ENCODE measurements at places on chromosomes 12 and 14.

DNA sequence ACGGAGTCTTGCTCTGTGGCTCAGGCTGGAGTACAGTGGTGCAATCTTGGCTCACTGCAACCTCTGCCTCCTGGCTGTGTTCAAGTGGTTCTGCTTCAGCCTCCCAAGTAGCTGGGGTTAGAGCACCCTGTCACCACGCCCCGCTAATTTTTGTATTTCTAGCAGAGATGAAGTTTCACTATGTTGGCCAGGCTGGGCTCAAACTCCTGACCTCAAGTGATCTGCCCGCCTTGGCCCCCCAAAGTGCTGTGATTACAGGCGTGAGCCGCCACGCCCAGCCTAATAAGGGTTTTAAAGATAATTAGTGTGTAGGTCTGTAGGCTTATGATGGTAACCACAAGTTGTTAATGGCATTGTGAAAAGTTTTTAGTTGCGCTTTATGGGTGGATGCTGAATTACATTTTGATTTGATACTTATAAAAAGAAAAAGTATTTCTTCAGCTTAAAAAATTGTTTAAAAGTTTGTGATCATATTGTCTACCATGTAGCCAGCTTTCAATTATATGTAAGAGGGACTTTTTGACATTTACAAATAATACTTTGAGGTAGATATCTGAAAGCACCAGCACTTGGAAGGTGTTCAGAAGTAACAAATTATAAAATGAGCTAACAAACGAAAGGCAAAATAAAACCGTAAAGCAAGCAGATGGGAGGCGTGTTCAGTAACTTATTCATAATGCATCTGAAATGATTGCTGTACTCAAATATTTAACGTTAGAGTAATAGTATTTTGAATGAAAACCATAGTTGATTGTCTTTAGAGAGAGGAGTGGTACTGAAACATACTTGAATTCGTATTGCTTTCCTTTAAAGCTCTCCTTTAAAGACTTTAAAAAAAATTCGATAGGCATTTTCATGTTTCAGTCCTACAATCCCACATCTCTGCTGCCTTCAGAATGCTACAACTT is 37.1 kb downstream of the MDM2 start:
- no peak for DNase-seq

GRCh38 chr14:37585971-37586796 is 8.9 kb downstream of the FOXA1 start:
- no peak for DNase-seq

DNA sequence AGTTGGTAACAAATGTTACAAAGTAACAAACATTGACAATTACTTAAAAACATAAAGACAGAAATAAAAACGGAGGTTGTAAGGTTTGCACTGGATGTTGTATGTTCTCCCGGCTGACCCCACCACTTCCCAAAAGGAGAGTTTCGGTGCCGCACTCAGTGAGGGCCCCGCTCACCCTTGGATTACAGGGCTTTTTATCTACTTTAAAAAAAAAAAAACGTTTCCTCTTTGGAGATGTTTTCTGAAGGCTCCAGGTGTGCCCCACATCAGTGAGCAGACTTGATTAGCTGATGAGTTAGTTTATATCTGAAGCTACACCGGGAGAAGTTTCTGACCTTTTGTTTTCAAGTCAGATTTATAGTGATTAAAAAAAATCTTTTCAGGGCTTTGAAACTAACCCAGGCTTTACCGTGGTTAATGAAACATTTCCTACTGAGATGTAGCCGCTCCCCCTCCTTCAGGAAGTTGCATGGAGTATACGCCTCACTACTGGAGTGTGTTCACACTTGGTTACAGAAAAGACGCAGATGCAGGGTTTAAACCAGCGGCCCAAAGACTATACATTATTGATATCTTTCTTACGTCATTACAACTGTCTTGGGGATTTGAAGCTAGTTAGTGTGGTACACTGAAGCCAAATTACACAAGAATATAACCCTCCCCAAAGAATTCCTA is 38.0 kb upstream of the BCL7A start:
- DNase-seq, result no peak

GRCh38 chr14:68862954-68863594 is 70.2 kb upstream of the ZFP36L1 start:
- DNase-seq, result peak; percentile 59

DNA sequence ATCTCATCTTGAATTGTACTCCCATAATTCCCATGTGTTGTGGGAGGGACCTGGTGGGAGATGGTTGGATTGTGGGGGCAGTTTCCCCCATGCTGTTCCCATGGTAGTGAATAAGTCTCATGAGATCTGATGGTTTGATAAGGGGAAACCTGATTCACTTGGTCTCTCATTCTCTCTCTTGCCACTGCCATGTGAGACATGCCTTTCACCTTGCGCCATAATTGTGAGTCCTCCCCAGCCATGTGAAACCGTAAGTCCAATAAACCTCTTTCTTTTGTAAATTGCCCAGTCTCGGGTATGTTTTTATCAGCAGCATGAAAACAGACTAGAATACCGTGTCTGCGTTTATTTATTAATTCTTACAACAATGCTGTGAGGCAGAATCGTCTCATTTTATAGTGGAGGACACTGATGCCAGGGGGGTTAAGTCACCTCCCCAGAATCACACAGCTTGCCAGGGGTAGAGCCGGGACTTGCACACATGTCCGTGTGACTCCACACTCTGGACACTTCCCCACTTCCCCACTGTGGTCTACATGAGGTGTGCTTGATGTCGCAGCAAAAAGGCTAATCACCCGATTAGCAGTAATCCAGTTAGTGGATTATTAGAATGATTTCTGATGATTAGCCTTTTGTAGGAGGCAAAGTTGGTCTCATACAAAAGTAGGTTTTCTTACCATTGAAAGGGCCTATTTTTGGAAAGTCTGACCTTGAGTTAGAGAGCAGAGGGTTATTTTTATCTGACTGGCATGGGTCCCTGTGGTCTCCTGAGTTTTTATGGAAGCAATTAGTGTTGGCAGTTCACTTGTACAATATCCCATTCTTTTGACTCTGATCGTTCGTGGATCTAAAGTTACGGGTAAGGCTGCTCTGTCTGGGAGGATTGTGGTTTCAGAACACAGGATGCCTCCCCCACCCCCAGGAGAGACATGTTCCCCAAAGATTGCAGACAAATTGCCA is 47.4 kb upstream of the BCL7A start:
- no peak for DNase-seq

DNA sequence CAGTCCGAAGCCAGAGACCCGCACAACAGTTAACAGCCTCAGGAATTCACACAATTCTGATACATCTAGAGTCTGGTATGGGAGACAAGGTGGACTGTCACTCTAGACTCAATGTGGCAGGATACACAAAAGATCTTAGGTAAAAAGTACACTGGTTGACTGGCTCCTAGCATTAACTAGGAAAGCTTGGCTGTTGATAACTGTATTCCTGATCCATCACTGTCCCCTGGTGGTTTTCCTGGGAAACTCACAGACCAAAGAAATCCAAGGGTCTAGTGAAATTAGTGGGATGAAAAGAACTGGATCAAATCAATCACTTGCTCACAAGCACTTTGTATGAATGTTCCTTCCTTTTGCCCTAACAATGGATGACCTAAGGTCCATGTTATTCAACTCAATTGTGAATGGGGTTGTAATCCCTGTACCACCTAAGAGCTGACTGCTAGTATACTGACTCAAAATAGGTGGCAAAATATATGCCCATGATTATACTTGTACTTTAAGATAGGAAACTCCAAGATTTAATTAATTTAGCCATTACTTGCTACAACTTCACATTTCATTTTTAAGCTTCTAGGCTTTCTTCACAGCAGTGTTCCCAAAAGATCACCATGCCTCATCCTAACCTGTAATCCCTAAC is 14.0 kb downstream of the NPC2 start:
- no peak for DNase-seq

DNA sequence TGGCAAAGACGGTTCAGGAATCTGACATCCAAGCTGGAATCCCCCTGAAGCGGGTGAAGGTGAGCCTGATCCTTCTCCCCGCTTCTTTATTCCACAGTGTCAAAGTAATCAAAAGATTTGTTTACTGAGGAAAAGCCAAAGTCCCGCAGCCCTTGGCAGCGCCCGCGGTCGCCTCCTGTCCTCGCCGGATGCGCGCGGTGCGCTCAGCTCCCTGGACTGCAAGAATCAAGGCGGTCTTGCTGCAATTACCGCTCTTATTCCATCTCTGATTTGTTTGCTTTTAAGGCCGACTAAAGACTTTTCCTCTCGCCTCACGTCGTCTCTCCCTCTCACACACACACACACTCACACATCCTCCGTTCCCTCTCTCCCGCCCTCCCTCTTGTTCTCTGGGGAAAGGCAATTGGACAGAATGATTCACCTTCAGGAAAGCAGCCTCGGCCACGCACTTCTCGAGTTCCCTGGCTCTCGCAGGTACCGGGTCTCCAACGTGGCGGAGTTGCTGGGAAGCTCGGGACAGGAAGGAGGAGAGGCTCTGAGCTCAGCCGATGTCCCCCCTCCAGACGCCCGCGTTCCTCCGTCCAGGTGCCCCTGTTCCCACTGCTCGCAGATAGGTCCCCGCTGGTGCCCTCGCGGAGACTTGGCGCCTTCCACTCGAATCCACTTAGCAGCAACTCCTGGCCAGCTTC is 68.6 kb upstream of the USP15 start:
- no peak for DNase-seq

- DNase-seq, result no peak
Observed at GRCh38 chr12:50507930-50508329, 3.1 kb downstream of the DIP2B start.

DNA sequence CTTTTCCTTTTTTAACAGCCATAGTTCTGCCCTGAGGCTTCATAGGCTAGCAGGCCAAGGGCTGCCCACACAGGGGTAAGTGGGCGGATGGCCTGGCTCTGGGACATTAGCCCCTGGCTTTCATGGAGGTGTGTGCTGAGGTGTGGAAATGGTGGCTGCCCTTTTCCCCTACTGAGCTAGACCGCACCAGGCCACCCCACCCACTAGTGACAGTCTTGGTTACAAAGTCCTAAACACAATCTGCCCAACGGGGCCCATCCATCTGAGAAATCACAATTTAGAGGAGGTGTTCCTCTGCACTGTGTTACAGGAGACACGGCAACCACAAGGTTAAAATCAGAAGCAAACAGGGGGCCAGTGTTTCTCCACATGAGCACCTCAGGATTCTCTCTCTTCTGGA is 35.6 kb downstream of the APPL2 start:
- no peak for DNase-seq

DNA sequence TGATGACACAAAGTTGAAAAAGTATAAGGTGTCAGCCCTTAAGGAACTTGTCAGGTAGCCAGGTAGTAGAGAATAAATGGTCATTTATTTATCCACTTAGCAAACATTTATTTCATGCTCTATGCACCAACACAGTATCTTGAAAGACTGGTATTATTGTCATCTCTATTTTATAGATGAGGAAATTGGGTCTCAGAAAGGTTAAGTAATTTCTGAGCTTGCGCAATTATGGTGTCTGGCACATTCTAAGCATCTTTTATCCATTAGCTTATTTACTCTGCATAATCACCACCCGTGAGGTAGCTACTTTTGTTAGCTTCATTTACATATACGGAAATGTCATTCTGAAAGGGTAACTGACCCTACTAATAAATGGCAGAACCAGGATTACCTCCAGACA is 2.5 kb upstream of the UTP20 start:
- DNase-seq, result no peak

DNA sequence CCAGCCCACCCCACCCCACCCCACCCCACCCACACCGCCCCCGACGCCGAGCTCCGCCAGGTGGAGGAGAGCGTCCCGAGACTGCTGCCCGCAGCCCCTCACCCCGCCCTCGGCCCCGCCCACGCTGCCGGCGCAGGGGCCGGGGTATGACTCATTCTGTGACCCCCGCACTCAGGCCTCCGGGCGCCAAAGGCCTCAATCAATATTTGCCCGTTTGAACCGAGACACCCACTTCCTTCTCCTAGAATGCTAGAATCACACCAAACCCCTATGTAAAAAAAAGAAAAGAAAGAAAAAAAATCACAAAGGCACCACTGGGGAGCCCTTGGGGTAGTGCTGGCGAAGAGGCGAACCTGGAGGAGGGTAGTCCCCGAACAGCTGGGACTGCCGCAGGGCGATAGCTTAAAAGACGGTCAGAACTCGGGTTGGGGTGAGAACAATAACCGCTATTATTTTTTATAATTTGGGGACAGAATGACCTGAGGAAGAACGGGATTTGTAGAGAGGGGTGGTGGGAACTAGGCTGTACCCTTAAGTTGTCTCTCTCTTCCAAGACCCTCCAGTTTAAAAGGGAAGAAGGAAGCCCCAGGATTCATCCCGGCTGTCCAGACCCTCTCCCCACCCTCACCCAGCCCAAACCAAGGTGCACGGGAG is 894 bp downstream of the KRT8 start:
- no peak for DNase-seq

- DNase-seq, result no peak
Observed at GRCh38 chr12:117143008-117143532, 43.9 kb upstream of the TESC start.

DNA sequence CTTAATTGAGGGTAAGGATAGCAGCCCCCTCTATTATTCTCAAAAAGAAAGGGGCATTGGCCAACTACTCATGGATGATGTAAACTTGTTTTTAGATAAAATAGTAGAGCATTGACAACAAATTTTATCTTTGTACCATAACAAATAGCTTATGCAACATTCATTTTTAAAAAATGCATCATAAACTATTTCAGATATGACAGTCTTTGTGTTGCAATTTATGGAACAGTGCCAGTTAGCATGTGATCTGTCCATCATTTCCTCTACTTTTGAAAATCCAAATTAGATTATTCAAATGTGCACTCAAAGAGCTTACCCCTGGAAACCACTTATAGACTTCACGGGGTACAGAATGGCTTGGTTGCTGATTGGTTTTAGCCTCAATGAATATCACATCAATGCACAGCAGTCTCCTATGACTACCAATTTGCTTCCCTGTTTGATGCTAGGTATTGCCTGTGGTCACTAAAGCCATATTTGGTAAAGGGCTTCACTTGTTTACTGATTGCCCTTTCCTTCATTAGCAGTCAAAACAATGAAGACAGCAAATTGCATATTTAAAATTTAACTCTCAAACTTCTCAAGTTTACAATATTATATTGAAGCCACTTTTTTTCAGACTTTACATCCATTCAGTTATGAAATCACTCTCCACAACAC is 274.9 kb upstream of the MGAT4C start:
- no peak for DNase-seq

GRCh38 chr14:65195042-65195719 is 92.9 kb upstream of the MAX start:
- no peak for DNase-seq

DNA sequence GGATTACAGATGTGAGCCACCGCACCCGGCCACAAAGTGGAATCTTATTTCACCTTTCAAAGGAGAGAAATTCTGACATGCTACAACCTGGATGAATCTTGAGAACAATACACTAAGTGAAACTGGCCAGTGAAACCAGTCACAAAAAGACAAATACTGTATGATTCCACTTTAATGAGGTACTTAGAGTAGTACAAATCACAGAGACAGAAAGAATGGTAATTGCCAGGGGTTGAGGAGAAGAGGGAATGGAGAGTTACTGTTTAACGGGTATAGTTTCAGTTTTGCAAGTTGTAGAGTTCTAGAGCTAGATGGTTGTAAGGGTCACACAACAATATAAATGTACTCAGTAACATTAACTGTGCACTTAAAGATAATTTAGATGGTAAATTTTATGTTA is 33.4 kb downstream of the ADIPOR2 start:
- no peak for DNase-seq

GRCh38 chr12:101439236-101439635 is 31.7 kb upstream of the ARL1 start:
- no peak for DNase-seq
